ENCODE measurements at places on chromosomes 4 and X.

- no peak for DNase-seq
Measured at GRCh38 chr4:151199319-151200190, 77.4 kb upstream of the PRSS48 start.

DNA sequence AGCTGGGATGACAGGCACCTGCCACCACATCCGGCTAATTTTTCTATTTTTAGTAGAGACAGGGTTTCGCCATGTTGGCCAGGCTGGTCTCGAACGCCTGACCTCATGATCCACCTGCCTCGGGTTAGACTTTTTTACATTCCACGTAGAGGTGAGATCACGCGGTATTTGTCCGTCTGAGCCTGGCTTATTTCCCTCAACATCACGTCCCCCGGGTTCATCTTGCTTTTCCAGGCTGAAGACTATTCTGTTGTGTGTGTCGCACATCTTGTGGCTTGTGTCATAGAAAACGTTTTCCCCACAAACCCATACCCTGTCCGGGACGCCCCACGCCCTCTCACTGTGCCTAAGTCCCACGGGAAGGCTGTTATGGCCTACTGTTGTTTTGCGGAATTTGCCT is 185.3 kb downstream of the CRLF2 start:
- DNase-seq, result no peak

- DNase-seq, result no peak
Measured at GRCh38 chr4:23969635-23970145, 79.8 kb upstream of the PPARGC1A start.

DNA sequence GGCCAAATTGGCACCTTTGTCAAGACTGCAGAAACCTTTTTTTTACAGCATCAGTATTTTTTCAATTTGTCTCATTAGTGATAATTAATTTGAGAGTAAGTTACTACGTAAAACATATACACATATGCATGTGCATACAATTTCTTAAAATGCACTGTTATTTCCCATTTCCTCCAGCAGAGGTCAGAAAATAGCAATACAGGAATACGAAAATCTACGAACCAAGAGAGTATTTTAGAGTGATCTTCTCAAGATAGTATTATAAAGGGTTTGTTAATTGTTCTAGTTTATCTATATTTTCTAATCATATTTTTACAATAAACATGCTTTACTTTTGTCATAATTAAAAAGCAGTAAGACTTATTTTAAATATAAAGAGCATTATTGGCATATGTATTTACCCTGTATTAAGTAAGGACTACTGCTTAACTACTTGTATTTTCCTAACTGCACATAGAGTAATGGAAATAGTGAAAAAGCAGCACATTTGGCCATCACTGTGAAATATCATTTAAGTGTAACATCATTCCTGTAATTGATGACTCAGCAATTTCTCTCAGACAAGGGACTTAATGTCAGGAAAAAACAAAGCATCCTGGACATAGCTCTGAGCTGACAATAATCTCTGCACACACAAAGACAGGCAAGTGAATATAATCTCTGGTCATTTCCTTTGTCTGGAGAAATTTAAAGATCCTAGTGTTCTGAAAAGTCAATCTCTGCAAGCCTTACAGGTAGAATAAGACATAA is 45.6 kb downstream of the MAOB start:
- no peak for DNase-seq

- DNase-seq, result no peak
Measured at GRCh38 chr4:70629469-70630090, 1.0 kb downstream of the ENAM start.

DNA sequence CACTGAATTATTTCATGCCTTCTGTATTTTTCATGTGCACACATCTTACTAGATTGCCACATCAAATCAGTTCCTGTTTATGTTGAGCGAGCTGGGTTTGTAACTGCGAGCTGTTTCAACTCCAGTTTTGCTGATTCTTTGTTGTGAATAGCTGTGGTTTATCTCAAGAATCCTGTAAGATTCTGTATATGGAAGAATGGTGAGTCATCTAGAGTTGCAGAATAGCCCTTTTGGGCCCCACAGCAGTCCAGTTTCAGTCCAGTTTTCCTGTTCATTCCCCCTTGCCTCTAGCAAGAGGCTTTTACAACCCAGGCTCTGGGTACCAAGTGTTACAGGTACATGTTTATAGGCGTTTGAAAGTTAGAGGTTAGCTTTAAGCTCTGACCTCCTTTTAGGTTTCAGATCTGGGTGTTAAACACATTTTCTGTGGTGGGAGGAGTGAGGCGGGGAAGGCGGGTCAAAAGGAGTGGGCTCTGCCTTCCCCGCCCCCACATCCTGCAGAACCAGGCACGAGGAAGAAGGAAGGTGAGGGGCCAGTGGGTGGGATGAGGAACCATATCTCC is 32.7 kb downstream of the TBC1D14 start:
- no peak for DNase-seq

DNA sequence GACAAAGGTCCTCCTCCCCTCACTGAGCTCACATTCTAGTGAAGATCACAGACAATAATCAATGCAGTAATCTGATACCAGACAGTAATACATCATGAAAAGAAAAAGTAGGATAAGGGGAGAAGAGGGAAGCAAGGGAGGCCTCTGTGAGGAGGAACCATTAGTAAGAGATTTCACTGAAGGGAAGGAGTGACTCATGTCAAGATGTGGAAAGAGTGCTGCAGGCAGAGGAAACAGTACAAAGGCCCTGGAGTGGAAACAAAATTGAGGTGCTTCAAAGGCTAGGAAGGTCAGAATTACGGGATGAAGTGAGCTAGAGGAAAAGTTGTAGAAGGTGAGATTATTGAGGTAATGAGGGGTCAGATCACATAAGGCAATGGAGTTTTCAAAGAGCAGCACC is 38.1 kb downstream of the LAMTOR3 start:
- DNase-seq, result no peak

- no peak for DNase-seq
Measured at GRCh38 chr4:35938936-35939335, 305.4 kb downstream of the ARAP2 start.

DNA sequence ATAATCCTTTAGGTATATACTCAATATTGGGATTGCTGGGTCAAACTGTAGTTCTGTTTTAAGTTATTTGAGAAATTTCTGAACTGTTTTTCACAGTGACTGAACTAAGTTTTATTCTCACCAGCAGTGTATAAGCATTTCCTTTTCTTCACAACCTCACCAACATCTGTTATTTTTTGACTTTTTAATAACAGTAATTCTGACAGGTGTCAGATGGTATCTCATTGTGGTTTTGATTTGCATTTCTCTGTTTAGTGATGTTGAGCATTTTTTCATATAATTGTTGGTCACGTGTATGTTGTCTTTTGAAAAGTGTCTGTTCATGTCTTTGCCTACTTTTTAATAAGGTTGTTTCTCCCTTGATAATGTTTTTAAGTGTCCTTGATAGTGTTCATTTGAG is 112.6 kb downstream of the LINC00632 start:
- DNase-seq, result no peak

DNA sequence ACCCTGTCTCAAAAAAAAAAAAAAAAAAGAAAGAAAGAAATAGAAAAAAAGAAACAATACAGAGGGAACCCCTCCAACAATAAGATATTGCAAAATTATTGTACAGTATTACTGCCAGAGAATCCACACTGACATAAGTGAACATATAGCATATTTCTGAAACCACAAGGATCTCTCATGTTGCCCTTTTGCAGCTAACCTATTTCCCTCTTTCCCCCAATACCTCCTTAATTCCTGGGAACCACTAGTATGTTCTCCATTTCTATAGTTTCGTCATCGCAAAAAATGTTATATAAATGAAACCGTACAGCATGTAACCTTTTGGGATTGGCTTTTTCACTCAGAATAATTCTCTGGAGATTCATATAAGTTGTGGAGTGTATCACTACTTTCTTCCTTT is 20.0 kb upstream of the BMP2K start:
- DNase-seq, result no peak

GRCh38 chr4:173758132-173758531 is 228.1 kb upstream of the HAND2 start:
- DNase-seq, result no peak

GRCh38 chr4:126124818-126125217 is 810.1 kb downstream of the FAT4 start:
- no peak for DNase-seq

- no peak for DNase-seq
Measured at GRCh38 chr4:178140326-178140915, 698.2 kb upstream of the AGA start.

- DNase-seq, result no peak
Measured at GRCh38 chr4:26856906-26857277, 3.7 kb upstream of the STIM2 start.

DNA sequence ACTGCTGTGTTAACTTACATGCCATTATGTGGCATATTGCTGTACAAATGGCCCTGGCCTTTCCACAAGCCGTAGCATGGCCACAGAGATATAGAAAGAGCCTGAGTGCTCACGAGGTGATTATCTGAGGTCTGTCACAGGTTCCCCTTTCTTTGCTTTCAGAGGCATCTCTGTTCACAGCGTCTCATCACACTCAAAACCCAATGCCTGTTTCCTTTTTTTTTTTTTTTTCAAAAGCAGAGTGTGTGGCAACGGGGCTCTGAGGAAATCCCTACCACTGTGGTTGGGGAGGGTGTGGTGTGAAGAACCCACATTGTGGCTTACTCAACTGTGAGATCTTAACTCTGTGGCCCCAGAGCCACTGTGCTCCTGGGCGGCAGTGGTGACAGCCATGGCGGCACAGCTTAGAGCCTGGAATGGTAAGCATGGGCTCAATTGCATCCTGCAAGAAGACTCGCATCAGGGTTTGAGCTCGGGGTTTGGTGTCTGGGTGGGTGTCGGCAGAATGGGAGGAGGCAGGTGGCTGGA is 30.8 kb downstream of the RTL5 start:
- DNase-seq, result no peak

DNA sequence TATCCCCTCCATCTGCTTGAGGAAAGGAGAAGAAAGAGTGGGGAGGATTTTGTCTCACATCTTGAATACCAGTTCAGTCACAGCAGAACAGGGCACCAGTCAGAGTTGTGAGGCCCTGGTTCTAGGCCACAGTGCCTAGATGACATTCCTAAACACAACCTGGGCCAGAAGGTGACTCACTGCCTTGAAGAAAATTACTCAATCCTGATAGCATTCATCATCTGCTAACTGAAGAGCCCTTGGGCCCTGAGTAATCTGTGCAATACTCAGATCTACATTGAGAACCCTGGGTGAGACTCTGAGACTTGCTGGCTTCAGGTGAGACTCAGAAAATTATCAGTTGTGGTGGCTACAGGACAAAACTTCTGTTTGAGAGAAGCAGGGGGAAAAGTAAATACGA is 20.5 kb upstream of the PRR32 start:
- no peak for DNase-seq

- no peak for DNase-seq
Measured at GRCh38 chr4:25450491-25450901, 73.4 kb downstream of the ANAPC4 start.

DNA sequence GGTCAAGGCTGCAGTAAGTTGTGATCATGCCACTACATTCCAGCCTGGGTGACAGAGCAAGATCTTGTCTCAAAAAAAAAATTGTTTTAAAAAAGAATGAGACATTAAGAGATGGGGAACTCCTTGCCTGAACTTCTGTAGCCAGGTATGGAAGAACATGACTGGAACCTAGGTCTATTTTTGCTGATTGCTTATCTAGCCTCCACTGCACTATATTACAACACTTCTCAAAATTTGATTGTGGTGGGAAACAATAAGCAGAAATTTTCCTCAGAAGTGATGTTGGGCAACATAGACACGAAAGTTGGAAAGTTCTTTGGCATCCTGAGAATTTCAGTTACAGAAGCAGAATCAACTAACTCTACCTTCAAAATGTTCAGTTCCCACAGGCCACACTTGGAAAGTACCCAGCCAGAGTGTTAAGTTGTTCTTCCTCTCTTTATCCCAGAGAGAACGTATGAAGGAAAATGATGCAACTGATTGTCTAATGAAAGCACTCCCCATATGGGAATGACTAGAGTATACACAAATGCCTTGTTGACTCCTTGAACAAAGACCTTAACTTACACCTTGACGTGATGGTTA is 50.0 kb downstream of the LUZP4 start:
- no peak for DNase-seq

- DNase-seq, result peak; percentile 37
Measured at GRCh38 chr4:94802091-94802490, 44.3 kb downstream of the BMPR1B start.

DNA sequence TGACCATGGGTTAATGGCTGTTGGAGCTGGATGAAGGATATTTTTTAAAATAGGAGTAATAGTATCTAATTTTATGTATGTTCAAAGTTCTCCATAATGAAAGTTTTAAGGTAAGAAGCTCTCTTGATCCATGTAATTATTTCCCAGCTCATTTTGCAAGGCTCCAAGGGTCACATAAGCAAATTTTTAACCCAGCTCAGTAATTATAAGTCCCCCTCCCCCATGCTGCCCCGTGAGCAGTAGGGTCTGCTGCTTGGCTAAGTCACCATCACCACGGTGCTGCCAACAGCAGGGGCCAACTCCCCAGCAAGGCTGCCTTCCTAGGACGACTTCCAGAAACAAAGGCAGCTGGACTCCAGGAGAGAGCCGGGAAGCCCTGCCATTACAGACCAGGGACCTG is 340.0 kb downstream of the FBXW7 start:
- DNase-seq, result no peak

DNA sequence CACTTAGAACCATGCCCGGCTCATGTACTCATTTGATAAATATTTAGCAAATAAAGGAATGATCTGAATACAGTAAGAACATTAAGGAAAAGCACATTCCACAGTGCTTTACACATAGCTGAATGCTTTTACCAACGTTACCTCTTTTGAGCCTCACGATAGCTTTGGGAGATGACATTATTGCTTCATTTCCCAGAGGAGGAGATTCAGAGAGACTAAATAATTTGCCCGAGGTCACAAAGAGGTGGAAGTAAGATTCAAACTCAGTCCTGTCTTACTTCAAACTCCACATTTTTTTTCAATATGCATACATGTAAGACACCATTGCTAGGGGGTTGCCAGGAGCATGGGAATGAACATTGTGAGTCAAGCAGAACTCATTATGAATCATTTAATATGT is 538.5 kb downstream of the BCOR start:
- no peak for DNase-seq

- DNase-seq, result no peak
Measured at GRCh38 chrX:124548571-124548970, 202.2 kb downstream of the SH2D1A start.

GRCh38 chrX:29419774-29420553 is 795.4 kb upstream of the MAGEB2 start:
- DNase-seq, result no peak

GRCh38 chr4:139823345-139823744 is 157.7 kb downstream of the MGST2 start:
- DNase-seq, result no peak

DNA sequence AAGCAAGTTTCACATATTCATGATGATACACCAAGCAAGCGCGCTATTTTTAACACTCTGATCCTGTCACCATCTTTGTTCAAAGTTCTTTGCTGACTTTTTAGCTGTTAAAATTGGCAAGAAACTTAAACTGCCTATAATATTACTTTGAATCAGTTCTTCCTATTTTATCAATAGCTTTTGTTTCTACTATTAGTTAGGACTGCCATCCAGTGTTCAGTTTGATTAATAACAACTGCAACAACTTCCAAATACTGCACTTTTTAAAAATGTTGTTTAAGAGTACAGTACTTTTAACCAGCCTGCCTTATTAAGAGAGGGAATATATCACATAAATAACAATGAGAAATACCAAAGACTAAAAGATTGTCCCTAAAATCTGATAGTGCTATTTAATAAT is 614.3 kb downstream of the FAM133A start:
- no peak for DNase-seq

GRCh38 chrX:10166248-10166716 is 9.5 kb downstream of the CLCN4 start:
- DNase-seq, result no peak

GRCh38 chrX:9611436-9612145 is 146.7 kb downstream of the TBL1X start:
- DNase-seq, result no peak

- no peak for DNase-seq
Measured at GRCh38 chrX:124307253-124307907, 25.1 kb upstream of the TEX13D start.
